Effector memory CD8-positive, alpha-beta T cell (primary cell): ENCODE measurements at places on chromosomes 12 and 14.

DNA sequence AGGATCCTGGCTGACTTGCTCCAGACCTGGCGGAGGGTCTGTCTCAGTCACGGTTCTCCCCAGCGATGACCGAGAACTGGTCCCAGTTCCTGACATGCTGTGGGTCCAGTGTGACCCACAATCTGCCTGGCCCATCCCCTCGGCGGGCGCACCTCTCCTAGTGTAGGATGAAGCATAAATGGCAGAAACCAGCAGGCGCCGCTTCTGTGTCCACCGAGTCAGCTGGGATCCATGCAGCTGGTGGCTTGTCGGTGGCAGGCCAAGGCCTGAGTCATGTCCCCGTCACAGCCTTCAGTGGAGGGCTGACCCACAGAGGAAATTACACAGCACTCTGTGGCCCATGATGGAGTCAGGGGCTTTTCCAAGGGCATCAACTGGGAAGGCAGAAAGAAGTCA lies 38.5 kb downstream of the NFKBIA start:
- DNase-seq, result no peak

GRCh38 chr12:114623737-114624136 lies 60.2 kb downstream of the TBX3 start:
- DNase-seq, result no peak

DNA sequence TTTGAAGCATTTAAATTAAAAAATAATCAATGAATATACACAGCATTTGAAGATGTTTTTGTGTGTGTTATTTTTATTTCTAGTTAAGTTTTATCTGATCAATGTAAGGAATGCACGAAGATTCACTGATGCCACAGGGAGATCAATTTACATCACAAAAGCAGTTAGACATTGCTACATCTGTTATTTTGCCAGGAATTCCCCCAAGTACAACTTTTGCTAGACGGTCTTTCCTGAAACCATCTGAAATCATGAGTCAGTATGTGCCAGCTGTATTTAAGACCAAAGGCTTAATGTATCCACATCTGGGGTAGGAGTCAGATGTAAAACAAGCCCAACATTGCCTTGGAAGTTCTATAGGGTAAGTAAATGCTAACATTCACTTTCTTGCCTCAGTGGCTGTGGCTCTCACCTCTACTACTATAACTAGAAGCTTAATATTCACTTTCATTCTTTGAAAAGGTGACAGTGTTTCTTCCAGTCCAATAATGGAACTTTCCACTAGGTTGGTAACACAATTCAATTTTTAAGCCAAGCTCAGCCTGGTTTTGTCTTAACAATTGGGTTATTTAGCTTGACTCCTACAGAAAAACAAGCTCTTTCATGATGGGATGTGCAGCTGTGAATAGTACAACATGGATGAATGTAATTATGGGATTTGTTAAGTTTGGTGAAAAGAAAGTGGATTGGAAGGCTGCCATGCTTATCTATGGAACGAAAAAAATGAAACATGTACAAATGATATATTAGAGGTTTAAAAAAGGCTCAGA lies 385.4 kb upstream of the TMEM132C start:
- no peak for DNase-seq

GRCh38 chr12:124027753-124028554 lies 54.9 kb downstream of the ZNF664 start:
- DNase-seq, result no peak

DNA sequence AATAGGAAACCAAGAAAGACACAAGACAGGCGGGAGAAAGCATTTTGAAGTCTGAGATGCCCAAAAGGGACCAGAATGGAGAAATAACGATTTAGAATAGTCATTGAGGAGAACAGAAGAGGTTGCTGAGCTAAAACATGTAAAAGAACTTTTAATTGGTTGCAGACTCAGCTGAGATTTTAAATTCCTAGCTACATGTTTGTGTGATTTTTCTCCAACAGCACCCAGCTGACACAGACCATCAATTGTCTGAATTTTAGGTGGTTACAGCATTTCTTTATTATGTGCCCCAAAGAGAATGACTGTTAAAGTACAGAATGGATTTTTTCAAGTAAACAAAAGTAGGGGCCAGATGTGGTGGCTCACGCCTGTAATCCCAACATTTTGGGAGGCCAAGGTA lies 50.3 kb downstream of the BAZ1A start:
- no peak for DNase-seq

GRCh38 chr14:103057028-103057371 lies 349 bp downstream of the CDC42BPB start:
- no peak for DNase-seq

GRCh38 chr12:26156201-26156871 lies 31.5 kb upstream of the BHLHE41 start:
- no peak for DNase-seq

DNA sequence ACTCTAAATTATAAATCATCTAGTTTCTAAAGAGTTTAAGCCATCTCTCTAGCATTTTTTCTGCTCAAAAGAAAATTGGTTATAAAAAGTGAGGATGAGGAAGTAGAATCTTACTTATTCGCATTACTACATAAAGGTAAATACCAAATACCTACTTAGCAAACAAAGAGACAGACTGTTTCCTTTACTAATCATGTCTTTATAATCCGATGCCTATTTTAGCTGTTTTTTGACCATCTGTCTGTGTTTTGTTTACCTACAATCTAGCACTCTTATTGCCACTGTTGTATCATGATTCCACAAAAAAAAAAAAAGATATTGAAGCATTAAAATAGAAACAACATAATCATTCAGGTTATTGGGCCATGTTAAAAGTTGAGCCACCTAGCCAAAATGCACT lies 396.2 kb downstream of the PAWR start:
- no peak for DNase-seq

DNA sequence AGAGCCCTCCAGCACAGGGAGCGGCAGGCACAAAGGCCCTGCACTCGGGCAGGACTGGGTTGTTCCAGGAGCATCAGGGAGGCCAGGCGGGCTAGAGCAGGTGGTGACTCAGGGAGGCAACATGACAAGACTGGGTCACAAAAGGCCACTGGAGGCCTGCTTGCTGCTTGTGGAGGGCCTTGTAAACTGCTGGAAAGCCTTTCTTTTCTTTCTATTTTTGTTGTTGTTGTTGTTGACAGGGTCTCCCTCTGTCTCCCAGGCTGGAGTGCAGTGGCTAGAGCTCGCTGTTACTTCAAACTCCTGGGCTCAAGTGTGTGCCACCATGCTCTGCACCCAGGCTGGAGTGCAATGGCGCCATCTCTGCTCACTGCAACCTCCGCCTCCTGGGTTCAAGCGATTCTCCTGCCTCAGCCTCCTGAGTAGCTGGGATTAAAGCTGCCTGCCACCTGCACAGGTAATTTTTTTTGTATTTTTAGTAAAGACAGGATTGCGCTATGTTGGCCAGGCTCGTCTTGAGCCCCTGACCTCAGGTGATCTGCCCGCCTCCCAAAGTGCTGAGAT lies 11.8 kb upstream of the RCOR1 start:
- no peak for DNase-seq

DNA sequence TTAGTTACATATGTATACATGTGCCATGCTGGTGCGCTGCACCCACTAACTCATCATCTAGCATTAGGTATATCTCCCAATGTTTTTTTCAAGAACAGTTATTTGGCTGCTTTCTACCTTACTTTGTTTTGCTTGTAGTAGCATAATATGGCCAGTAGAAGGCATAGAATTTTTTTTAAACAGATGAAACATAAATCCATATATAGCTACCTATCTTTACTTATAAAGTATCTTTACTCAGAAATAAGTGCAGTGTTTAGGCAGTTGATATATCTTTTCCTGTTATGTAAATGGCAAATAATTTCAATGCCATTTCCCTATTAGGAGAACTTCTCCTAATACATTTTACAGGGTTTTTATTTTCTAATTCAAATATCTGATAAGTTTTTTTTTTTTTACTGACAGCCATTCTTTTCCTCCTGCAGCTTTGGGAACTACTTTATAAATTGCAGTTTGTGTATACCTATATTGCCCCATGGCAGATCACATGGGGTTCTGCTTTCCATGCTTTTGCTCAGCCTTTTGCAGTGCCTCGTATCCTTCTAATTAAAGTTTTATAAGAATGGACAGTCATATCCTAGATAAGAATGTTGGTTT lies 143.1 kb downstream of the PCNX1 start:
- DNase-seq, result no peak

GRCh38 chr12:27015730-27016076 lies 1.5 kb upstream of the TM7SF3 start:
- no peak for DNase-seq

GRCh38 chr12:56358836-56359532 lies 923 bp downstream of the STAT2 start:
- no peak for DNase-seq

- DNase-seq, result peak; percentile 71
Observed at GRCh38 chr12:51341251-51342007, 5.0 kb downstream of the CELA1 start.

- DNase-seq, result no peak
Observed at GRCh38 chr12:30706476-30706875, 10.8 kb upstream of the IPO8 start.

DNA sequence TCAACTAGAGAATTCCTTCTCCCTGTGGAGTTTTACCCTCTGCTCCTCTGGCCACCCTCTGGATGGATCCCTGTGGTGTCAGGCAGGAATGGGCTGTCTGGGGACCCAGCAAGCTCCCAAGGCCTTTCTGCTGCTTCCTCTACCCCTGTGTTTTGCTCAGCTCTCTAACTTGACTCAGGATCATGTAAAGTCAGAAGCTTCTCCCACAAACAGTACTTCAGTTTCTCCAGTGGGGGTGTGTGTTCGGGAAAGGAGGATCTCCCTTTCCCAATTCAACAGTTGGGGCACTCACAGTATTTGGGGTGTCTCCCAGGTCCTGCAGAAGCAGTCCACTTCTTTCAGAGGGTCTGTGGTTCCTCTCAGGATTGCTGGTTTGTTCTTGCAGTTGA lies 162.4 kb upstream of the NUDT4 start:
- DNase-seq, result no peak

GRCh38 chr12:108788076-108788782 lies 56.9 kb upstream of the CORO1C start:
- DNase-seq, result no peak

GRCh38 chr12:20314328-20314727 lies 54.0 kb upstream of the PDE3A start:
- DNase-seq, result no peak

- no peak for DNase-seq
Observed at GRCh38 chr12:53145383-53146260, 34.9 kb upstream of the ZNF740 start.

- DNase-seq, result no peak
Observed at GRCh38 chr14:22630486-22630885, 13.7 kb downstream of the OR6J1 start.

- no peak for DNase-seq
Observed at GRCh38 chr14:53932966-53933365, 23.7 kb downstream of the BMP4 start.
